IMR-90 (cell line): ENCODE measurements at places on chromosomes 7 and 10. TPM values are rescaled to one million over a fixed set of nuclear protein-coding genes. Genes with fewer than 3 reads are reported as not detected.

The COMTD1 gene
- 6.4 and 9.5 TPM in 2 replicates for polyA plus RNA-seq

The NYAP1 gene
- 1.3 and 1.5 TPM in 2 replicates for polyA plus RNA-seq

The FGFBP3 gene
- polyA plus RNA-seq = 0.34 and 0.36 TPM in 2 replicates

The DRGX gene
- polyA plus RNA-seq = not detected in 2 replicates

The STEAP1 gene
- polyA plus RNA-seq = 5.2 and 5.5 TPM in 2 replicates

The GGCT gene
- polyA plus RNA-seq = 18.6 and 19.1 TPM in 2 replicates

The OR2A12 gene
- polyA plus RNA-seq = not detected in 2 replicates

The DENND2A gene
- polyA plus RNA-seq = 7.4 and 10.3 TPM in 2 replicates

The SPAM1 gene
- not detected in 2 replicates for polyA plus RNA-seq

The ZNF488 gene
- 0.14 TPM in 2 replicates for polyA plus RNA-seq

The ITIH2 gene
- not detected in 2 replicates for polyA plus RNA-seq

The FUOM gene
- 52.8 and 71.2 TPM in 2 replicates for polyA plus RNA-seq

The PGAM1 gene
- 617 and 686 TPM in 2 replicates for polyA plus RNA-seq

The DDC gene
- not detected in 2 replicates for polyA plus RNA-seq

The SLC13A1 gene
- not detected in 2 replicates for polyA plus RNA-seq

The EGFR gene
- 36.9 and 37.8 TPM in 2 replicates for polyA plus RNA-seq

The STOX1 gene
- 0.03 TPM in 1 of 2 replicates, not detected in the other for polyA plus RNA-seq

The WNT16 gene
- polyA plus RNA-seq = 0.68 and 0.95 TPM in 2 replicates

The COL28A1 gene
- polyA plus RNA-seq = 0.05 and 0.16 TPM in 2 replicates

The MORN4 gene
- 8.4 and 10.1 TPM in 2 replicates for polyA plus RNA-seq

The BEND7 gene
- 2.5 and 3.5 TPM in 2 replicates for polyA plus RNA-seq

The CWF19L1 gene
- 8.8 and 10.2 TPM in 2 replicates for polyA plus RNA-seq

The MYL10 gene
- not detected in 2 replicates for polyA plus RNA-seq

The DYDC2 gene
- polyA plus RNA-seq = not detected in 2 replicates

The CAMK2B gene
- polyA plus RNA-seq = 0.14 and 0.36 TPM in 2 replicates

The RELN gene
- 14.7 and 16.8 TPM in 2 replicates for polyA plus RNA-seq

The TSPAN14 gene
- 40.6 and 43.0 TPM in 2 replicates for polyA plus RNA-seq

The RASA4B gene
- 7.7 and 9.3 TPM in 2 replicates for polyA plus RNA-seq

The ZNF503 gene
- polyA plus RNA-seq = 5.8 and 7.2 TPM in 2 replicates

The GHRHR gene
- not detected in 2 replicates for polyA plus RNA-seq

The MRC1 gene
- polyA plus RNA-seq = not detected in 2 replicates

The MSRB2 gene
- 20.1 and 23.1 TPM in 2 replicates for polyA plus RNA-seq

The GRM3 gene
- polyA plus RNA-seq = not detected in 2 replicates

The ZC3HAV1L gene
- 7.4 and 9.4 TPM in 2 replicates for polyA plus RNA-seq

The NPY gene
- not detected in 2 replicates for polyA plus RNA-seq

The DNAJC2 gene
- 17.5 and 19.3 TPM in 2 replicates for polyA plus RNA-seq

The EN2 gene
- not detected in 2 replicates for polyA plus RNA-seq

The ARL3 gene
- 12.9 and 14.3 TPM in 2 replicates for polyA plus RNA-seq

The RAPGEF5 gene
- polyA plus RNA-seq = 0.05 and 0.09 TPM in 2 replicates

The AKR1C3 gene
- polyA plus RNA-seq = 0.22 and 0.51 TPM in 2 replicates

The TBC1D12 gene
- 1.8 and 1.9 TPM in 2 replicates for polyA plus RNA-seq

The PDZD7 gene
- 1.5 and 1.8 TPM in 2 replicates for polyA plus RNA-seq

The CASP7 gene
- polyA plus RNA-seq = 14.7 and 15.1 TPM in 2 replicates

The TUBB8 gene
- polyA plus RNA-seq = 0.04 and 0.07 TPM in 2 replicates

The TET1 gene
- polyA plus RNA-seq = 0.76 and 1.0 TPM in 2 replicates

The ZNF853 gene
- 3.4 TPM in 2 replicates for polyA plus RNA-seq

The CTBP2 gene
- 80.2 and 86.6 TPM in 2 replicates for polyA plus RNA-seq

The CAMK1D gene
- polyA plus RNA-seq = 4.1 and 5.3 TPM in 2 replicates

The HMX2 gene
- polyA plus RNA-seq = not detected in 2 replicates

The SAP25 gene
- polyA plus RNA-seq = 1.8 and 2.3 TPM in 2 replicates

The CFAP46 gene
- 1.6 and 1.8 TPM in 2 replicates for polyA plus RNA-seq

The PIK3CG gene
- polyA plus RNA-seq = not detected in 2 replicates

The GPC2 gene
- 5.7 and 6.0 TPM in 2 replicates for polyA plus RNA-seq

The TAS2R41 gene
- polyA plus RNA-seq = not detected in 2 replicates

The PUS7 gene
- 9.7 and 11.7 TPM in 2 replicates for polyA plus RNA-seq

The SLK gene
- polyA plus RNA-seq = 6.0 and 8.1 TPM in 2 replicates

The GPR85 gene
- polyA plus RNA-seq = 1.7 and 2.0 TPM in 2 replicates

The NCF1 gene
- polyA plus RNA-seq = not detected in 2 replicates
